Stimulated activated CD4-positive, alpha-beta T cell treated with anti-CD3 and anti-CD28 coated beads, Interleukin-12 subunit alpha, Interleukin-12 subunit beta, amount 100 ng/mL, for 48 hours (primary cell): ENCODE measurements at places on chromosomes 12 and 14.

DNA sequence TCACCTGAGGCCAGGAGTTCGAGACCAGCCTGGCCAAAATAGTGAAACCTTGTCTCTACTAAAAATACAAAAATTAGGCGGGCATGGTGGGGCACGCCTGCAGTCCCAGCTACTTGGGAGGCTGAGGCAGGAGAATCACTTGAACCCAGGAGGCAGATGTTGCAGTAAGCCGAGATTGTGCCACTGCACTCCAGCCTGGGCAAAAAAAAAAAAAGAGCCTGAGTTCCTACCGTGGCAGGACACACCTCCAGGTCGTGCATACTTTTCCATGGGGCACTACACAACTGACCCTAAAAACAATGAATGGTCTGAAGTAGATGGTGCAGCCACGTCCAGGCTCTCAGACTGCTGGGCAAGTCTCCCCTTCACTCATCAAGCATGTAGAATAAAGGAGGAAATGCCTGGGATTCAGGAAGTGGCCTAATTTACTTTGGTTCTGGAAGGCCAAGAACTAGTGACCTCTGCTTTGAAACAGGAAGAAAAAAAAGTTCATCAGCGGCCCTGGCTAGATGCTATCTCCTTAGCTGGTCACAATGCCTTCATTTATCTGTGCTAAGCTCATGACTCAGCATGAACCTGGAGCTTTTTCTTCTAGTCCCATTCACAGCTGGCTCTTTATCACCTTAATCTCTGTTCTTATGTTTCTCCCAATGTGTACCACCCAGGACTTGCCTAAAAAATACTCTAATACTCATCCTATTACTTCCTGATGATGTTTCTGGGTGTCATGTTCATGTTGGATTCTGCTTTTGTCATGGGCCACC lies 55.8 kb upstream of the OR6J1 start:
- DNase-seq, result no peak

DNA sequence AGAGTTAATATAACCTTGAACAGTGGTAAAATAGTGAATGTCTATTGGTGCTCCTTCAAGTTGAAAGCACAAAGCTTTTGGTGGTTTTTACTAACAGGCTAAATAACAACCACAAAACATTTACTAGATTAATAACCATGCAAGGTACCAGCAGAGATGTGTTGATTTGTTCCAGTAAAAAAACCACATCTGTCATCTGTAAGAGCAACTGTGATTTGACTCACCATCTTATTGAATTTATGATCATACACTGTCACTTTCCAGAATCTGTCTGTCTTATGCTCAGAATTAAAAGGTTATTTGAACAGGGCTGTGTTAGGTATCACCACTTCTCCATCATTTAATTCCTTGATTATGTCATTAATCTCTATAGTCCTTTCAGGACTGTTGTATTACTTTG lies 107.0 kb upstream of the PTHLH start:
- no peak for DNase-seq

DNA sequence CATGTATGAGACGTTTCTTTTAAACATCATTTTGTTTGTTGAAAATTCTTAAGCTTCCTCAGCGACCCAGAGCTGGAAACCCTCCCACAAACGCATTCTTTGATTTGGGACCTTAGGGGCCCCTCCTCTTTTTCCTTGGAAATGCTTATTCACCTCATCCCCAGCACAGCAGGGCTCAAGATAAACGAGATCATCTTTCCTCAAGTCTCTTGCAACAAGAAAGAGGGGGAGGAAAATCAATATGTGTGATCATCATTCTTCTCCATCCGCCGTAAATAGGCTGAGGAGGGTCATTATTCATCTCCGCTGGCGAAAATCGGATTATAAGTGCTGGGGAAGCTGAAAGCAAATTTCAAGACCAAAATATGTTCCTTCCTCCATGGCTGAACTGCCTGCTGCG lies 1415.2 kb downstream of the AACS start:
- no peak for DNase-seq

DNA sequence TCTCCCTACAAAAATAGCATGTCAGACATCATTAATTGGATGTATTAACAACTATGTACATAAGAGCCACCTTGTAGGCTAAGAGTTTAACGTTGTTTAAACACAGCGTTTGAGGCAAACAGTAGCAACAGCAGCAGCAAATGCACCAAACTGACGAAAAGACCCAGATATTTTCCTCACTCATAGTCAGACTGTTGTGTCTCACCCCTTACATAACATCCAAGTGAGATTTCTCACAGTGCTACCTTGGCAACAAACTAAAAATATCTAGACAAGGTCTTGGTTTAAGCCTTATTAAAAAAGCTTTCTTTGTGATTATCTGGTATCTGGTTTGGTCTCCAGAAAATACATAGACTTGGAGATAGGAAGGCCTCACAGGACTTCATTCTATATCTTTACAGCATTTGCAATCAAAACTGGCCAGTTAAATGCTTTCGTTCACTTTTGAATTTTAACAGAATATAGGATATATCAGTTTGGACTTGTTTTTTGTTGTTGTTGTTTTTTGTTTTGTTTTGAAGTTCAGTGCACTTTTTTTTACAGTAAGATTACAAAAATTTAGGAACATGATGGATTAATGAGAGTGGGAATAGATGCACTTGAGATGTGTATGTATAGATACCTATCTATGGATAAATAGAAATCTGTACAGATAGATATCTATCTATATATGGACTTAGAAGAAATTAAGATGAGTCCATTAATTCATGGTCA lies 4.1 kb downstream of the BHLHE41 start:
- no peak for DNase-seq

- no peak for DNase-seq
Observed at GRCh38 chr12:48092611-48093010, 13.3 kb downstream of the SENP1 start.

DNA sequence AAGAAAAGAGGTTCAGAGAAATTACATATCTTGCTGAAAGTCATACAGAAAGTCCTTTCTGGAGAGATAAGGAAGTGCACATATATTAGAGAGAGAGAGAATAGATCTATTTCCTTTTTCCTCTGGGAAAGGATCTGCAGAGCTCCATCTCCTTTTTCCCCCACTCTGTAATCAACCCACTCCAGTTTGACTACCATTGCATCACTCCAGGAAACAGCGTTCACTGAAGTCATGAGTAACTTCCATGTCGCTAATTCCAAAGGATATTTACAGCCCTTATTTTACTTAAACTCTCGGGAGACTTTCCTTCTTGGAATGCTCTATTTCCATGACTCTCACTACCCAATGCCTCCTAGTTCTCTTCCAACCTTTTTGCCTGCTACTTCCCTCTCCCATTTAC lies 72.5 kb upstream of the PARP11 start:
- no peak for DNase-seq

DNA sequence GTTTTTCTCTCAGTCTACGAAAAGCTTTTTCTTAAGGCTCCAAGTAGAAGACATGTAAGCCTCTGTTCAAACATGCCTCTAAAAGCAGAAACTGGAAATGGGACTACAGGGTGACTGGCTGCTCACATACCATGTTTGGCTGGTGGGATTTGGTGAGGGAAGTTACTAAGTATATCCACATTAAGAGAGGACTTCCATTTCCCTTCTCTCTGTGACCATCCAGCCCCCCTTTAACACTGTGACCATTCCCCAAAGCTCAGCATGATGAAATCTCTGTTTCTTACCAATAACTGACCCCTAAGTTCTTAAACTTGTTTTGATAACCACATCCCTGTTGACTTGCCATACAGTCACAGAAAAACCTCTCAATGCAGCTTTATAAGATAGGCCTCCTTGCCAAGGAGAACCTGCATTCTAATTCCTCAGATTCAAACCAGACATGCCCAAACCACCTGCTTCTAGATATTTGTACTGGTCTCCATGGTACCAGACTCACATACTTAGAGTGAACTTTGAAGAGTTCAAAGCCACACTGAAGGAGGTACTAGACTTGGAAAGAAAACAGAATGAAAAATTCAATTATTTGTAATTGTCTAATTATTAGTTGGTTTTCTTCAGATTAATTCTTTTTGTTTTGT lies 102.2 kb downstream of the VEZT start:
- no peak for DNase-seq

GRCh38 chr14:89422952-89423345 lies 5.9 kb upstream of the FOXN3 start:
- DNase-seq, result no peak

GRCh38 chr12:110813285-110813684 lies 33.5 kb upstream of the CCDC63 start:
- no peak for DNase-seq

DNA sequence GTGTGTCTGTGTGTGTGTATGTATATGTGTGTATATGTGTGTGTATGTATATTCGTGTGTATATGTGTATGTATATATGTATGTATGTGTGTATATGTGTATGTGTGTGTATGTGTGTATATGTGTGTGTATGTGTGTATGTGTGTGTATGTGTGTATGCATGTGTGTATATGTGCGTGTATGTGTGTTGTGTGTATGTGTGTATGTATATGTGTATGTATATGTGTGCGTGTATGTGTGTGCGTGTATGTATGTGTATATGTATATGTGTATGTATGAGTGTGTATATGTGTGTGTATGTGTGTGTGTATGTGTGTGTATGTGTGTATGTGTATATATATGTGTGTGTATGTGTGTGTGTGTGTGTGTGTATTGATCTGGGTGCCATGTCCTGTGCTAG lies 31.8 kb upstream of the SLC10A1 start:
- no peak for DNase-seq

DNA sequence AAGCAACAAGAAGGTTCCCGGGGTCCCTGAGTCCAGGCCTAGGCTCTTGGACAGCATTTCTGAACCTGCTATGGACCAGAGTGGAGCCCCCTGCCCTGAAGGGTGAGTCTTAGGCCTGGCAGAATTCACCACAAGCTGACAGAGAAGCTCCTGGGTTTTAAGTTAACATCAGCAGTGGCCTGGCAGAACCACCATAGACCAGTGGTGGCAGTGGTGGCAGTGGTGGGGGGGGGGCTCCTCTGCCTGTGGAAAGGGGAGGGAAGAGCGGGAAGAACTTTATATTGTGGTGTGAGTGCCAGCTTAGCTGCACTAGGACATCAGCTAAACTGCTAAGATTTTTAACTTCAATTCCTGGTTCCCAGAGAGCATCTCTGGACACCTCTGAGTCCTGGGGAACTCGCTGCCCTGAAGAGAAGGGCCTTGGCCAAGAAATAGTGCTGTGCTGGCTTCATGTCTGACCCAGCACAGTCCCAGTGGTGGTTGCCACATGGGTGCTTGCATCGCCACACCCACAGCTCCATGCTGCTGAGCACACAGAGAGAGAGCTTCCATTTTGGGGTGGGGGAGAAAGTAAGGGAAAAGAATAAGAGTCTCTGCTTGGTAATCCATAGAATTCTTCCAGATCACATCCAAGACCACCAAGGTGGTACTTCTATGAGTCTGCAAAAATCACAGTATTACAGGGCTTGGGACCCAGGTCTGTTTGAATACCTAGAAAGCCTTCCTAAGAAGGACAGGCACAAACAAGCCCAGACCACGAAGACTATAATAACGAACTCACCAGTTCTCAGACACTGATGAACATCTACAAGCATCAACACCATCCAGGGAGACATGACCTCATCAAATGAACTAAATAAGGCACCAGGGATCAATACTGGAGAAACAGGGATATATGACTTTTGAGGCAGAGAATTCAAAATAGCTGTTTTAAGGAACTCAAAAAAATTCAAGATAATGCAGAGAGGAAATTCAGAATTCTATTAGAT lies 20.4 kb upstream of the RNF212B start:
- DNase-seq, result no peak

- DNase-seq, result no peak
Observed at GRCh38 chr14:24857277-24857676, 192.7 kb downstream of the STXBP6 start.

GRCh38 chr12:96327346-96327745 lies 72.9 kb downstream of the CDK17 start:
- no peak for DNase-seq

GRCh38 chr12:133256321-133256720 lies 20.6 kb upstream of the ANHX start:
- no peak for DNase-seq

DNA sequence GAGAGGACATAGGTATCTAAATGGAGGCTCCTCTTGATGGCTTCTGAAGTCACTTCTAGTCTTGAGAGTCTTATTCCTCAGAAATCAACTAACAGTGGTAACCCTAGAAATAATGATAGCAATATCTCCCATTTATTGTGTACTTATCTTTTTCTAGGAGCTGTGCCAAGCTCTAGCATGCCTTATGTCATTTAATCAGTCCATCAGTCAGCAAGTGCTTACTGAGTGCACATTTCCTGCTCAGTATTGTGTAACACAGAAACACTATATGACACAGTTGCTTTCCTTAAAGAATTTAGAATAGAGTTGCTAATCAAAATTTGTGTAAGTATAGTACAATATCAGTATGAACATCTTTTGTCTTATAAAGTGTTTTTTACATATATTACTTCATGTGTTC lies 36.6 kb downstream of the KRT76 start:
- no peak for DNase-seq

DNA sequence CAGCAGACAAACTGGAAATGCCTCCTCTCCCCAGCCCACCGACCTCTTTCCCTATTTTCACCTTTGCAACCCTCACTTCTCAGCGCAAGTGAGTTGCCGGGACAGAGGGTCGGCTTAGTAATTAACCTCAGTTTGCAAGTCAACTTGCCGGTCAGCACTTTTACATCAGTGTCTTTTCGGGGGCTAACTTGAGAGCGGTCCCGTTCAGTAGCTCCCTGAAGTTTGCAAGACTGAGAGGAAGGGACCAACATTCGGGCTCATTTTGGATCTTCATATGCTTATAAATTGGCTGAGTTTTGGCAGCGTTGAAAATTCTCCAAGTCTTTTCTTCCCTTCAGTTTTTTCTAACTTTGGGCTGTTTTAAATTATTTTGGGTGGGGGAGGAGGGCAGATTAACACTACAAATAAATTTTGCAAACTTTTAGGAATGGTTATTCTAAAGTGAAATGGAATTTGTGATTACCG lies 846 bp downstream of the BRMS1L start:
- DNase-seq, result no peak

DNA sequence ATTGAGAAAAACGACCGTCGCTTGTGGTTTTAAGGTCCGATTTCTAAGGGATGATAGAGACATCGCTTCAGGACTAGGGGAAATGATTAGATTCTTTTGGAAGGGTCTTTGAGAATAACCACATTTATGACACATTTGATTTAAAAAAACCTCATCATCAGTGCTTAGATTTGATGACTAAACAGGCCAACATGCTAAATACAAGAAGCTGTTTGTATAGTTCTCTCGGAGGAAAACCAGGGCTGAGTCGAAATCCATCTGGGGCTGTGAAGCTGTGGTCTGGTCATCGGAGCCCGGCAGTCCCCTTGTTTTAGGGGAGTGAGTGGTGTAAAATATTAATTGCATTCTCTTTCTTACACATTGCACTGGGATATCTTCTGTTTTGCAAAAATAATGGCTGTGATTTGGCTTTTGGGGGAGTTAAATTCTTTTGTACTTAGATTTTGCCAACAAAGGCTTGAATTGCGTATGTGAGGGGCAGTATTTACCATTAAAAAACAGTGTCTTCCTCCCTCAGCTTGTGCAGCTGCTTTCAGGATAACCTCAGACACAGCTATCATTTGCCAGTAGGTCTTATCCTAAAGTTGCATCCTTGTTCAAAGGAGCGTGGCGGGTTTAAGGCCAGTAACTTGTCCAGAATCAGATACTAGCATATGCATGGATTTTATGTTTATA lies 550 bp downstream of the GNG2 start:
- no peak for DNase-seq
